ENCODE measurements at places on chromosomes 6 and 20.

- no peak for DNase-seq
These were observed 6.0 kb downstream of the TMEM30A start for GRCh38 chr6:75278474-75279077.

DNA sequence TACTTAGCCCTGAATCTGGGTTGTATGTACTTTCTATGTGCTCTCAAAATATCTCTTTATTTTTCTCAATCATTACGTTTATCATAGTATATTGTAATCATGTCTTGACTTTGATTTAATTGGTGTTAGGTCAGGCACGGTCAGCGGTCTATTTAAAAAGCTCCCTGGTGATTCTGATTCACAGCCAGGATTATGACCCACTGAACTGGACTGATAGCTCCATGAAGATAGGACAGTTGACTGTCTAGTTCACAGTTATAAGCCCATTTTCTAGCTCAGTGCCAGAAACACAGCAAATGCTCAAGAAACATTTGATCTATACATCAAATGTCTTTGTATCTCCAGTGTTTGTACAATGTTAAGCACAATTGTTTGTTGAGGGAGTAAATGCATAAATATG is 111.5 kb upstream of the CCN2 start:
- no peak for DNase-seq

DNA sequence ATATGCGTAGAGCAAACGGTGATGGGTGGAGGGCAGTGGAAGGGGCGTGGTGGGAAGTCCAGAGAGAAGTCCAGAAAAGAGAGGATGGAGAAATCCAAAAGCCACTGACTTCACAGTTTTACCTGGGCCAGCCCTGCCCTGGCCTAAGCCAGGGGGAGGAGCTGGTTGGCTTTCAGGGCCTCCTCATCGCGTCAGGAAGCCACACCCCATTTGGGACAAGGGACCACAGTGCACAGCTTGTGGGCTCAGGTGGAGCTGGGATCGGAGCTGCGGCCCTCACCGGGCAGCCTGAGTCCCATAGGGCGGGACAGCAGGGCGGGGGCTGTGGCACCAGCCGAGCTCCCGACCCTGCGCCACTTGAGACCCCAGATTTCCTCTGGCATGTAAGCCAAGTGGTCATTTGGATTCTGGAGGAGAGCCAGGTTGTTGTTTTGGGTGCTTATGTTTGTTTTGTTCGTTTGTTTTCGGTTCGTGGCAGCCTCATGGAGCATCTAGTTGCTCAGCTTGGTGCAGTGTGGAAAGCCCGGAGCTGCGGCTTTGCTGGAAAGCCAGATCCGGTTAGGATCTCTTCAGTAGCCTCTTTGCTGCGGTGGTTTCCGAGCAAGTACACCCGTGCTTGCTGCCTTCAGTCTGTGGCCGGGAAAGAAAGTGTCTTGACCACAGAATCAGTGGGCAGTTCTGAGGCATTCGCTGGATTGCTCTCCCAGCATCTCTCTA is 42.2 kb downstream of the RIOK1 start:
- no peak for DNase-seq

DNA sequence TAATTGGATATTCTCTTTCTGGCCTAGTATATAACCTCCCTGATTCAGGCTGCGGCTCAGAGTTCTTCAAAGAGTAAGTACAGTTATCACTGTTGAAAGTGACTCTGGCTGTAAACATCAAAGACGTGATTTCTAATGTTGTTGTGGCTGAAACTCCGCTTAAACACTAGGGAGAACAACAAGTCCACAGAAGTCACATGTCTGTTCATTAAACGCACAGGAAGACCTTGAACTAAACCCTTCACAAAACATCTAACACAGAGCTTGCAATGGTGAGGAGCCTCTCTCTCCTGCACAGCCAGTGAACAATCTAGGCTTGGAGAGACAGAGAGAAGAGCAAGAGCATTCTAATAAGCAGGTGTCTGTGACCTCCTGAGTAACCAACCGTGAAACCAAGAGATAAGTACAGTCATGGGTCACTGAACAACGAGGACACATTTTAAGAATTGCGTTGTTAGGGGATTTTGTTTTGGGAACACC is 249.3 kb downstream of the PRKN start:
- no peak for DNase-seq

DNA sequence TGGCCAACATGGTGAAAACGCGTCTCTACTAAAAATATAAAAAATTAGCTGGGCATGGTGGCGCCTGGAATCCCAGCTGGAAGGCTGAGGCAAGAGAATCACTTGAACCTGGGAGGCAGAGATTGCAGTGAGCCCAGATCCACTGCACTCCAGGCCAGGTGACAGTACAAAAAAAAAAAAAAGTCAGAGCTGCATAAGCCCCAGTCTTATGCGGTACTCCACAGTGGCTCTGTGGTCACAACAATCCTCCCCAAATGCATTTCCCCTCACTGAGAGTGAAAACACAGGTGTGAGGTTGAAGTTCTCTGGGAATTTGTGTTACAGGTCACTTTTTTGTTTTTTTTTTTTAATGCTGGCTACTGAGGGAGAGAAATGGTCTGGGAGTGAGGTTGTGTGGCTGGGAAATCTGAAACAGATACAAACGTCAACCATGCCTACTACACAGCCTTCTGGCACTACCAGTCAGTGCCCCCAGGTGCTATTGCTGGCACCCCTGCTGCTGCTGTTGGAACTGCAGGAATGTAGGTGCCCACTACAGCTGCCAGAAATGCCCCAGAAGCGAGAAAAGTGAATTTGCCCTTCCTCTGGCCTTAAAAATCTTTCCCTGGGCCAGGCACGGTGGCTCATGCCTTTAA is 5.7 kb downstream of the MRPS26 start:
- no peak for DNase-seq

- DNase-seq: no peak
These were observed 627.3 kb upstream of the SLC35B3 start for GRCh38 chr6:9062596-9062995.

DNA sequence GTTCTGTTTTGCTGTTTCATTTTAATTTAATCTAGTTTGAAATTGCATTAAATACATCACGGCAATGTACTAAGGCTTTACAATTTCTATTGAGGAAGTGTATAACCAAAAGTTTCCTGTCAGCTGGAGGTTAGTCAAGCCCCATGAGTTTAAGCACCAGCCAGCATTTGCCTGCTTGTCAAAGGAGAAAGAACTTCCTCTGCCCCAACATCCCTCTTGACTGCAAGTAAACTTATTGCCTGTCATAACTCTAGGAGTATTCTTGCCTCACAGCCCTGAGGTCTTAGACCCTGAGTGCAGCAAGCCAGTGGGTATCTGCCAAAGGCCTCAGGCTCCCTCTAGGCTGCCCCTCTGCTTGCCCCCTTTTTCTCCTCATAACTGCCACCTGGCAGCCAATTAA is 106.7 kb upstream of the INSM1 start:
- no peak for DNase-seq

GRCh38 chr20:53929974-53930650 is 140.3 kb downstream of the BCAS1 start:
- no peak for DNase-seq

DNA sequence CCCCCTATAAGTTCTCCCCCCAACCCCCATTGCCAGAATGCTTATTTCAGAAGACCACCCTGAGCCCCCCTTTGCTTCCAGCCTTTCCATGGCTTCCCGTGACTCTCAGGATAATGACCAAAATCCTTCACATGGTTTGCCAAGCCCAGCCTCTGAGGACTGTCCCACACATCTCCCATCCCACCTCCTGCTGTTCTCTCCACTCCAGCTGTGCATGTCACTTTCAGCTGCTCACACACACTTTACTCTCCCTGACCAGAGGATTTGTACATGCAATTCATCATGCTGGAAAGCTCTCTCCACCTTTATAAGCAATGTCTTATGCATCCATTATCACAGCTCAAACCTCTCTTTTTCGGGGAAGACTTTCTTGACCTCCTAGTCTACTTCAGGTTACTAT is 164.2 kb downstream of the PRL start:
- DNase-seq: no peak

GRCh38 chr6:108083349-108083748 is 8.8 kb upstream of the OSTM1 start:
- DNase-seq: no peak

- peak; percentile 58 for DNase-seq
These were observed at the start of gene ZBTB46 for GRCh38 chr20:63830841-63831588. Gene ZBTB46, minus strand, starts transcription at chr20:63831264. Its CDS starts 40,507 bp downstream, at chr20:63790757.

- no peak for DNase-seq
These were observed 3.9 kb upstream of the MARCKS start for GRCh38 chr6:113853252-113853651.

DNA sequence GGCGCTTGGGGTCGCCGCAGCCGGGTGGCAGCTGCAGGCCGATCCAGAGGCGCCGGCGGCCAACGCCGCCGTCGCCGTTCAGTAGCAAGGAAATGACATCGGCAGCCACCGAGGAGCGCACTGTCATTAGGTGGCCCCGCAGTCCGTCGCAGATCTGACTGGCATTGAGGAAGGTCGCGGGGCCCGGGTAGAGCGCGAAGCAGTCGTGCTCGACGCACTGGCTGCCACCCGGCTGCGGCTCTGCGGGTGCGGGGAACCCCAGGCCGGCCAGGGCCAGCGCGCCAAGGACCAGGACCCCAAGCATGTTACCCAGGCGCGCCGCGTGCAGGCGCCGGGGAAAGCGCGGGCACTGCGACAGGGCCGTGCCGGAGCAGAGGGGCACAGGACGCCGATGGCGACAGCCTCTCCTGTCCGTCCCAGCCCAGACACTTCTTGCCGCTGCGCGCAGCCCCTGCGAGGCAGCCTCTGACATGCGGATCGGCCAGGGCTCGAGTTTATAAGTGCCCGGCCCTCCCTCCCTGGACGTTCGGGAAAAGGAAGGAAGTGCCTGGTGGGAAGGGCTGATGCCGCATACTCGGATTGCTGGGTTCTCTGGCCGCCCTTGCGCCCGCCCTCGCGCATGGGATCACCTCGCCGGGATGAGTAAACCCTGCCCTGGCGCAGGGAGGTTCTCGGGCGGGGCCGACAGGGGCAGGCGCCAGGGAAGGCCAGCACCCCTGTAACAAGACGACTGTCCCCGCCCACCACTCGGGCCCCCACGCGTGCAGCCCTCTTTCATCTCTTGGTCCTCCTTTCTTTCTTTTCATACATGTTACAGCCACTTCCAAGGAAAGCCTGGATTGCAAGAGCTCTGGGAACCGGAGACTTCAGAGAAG is at the start of gene THBD:
Gene THBD, minus strand, starts transcription at position 472 of the 875 bp plus-strand sequence. Its CDS starts 168 bp downstream, at position 304.
- DNase-seq: peak; percentile 47

- peak; percentile 98 for DNase-seq
These were observed 102.7 kb downstream of the TSHZ2 start for GRCh38 chr20:53074811-53075314.

DNA sequence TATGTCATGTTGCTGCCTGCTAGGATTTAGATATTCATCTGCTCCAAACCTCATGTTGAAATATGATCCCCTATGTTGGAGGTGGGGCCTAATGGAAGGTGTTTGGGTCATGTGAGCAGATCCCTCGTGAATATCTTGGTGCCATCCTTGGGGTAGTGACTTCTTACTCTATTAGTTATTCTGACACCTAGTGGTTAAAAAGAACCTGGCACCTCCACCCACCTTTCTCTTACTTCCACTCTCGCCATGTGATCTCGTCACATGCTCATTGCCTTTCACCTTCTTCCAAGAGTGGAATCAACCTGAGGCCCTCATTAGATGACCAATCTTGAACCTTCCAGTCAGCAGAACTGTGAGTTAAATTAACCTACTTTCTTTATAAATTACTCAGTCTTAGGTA is 549.4 kb upstream of the SYNCRIP start:
- no peak for DNase-seq

DNA sequence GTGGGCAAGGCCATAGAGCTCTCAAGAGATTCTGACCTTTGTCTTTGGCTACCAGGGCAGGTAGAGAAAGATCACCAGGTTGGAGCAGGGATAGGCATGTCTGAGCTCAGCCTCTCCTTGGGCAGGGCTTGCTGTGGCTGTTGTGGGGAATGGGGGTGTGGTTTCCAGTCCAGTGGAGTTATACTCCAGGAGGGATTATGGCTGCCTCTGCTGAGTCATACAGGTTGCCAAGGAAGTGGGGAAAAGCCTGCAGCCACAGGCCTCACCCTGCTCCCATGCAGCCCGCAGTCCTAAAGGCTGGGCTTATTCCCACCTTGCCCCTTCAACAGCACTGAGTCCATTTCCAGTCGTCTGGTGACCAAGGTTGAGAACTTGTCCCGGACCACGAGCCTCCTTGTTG is 21.9 kb downstream of the MEP1A start:
- DNase-seq: no peak

- no peak for DNase-seq
These were observed 367 bp downstream of the C6orf62 start for GRCh38 chr6:24718449-24719124.

DNA sequence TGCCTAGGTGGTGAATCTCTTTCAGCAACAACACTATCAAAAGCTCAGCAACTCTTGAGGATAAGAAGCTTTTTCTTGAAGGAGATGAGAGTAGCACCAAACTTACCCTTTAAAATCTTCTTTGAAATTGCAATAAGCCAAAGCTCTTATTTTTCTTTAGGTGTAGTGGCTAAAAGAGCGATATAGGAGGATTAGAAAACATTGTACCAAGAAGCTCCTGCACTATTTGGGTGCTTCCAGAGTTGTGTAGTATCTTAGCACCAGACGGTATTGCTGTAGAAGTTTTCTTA is 1.2 kb downstream of the FUT9 start:
- no peak for DNase-seq

DNA sequence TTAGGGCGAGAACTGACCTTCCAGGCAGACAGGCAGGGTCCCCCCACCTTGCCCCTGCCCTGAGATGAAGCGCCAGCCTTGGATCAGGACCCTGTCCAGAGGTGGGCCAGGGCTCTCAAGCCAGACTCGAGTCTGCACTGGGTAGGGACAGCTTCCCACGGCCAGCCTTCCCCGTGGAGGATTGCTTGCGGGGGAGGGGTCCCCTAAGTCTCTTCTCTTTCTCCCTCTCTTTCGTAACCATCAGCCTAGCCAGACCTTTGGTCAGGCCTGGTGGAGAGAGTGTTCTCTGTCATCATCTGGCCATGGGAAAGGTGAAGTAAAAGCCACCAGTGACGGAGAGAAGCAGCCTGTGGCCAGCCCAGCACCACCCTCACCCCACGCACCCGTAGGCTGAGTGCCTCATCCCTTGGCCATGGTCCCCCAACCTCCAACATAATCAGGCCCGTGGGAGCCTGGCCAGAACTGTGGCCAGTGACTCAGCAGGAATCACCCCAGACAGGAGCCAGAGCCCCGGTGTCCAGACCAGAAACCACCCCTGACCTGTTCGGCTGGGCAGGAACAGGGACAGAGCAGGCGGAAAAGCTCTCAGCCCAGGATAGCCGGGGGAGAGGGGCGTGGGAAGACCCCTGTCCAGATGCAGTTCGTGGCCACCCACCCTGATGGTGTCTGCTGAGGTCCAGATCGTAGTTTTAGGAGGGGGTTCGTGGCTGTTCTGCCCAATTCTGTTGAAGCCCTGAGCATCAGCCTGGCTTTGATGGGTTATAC is 47.1 kb downstream of the SNAI1 start:
- peak; percentile 89 for DNase-seq

GRCh38 chr6:146212781-146213180 is 183.9 kb downstream of the GRM1 start:
- DNase-seq: no peak

- DNase-seq: peak; percentile 46
These were observed 20.5 kb downstream of the BCAS4 start for GRCh38 chr20:50815162-50815989.

DNA sequence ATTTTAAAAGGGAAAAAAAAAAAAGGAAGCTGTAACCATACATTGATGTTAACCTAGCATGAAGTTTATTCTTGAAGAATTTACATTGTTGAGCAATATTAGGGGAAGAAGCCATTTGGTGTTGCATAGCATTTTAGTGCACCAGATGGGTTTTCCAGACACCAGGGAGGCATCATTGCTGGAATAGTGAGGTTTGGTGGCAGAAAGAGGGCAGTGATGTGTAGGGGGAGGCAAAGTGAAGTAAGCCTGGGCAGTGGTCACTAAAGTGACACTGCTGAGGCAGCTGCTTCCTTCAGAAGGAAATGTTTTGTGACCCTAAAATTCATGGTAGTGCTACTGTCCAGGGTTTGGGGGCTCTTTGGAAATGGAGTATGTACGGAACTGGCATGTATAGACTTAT is 2.6 kb downstream of the TOMM6 start:
- no peak for DNase-seq
